ENCODE measurements at places on chromosomes 2 and 18. TPM values are rescaled to one million over a fixed set of nuclear protein-coding genes. Genes with fewer than 3 reads are reported as not detected.
A peak's percentile ranks its signal among the peaks of the same experiment; 100 is the strongest.

- H3K4me1 ChIP-seq = no peaks in the 10 kb centered on the region
- H3K36me3 ChIP-seq = no peaks in the 10 kb centered on the region
- no peak for DNase-seq
- H3K27me3 ChIP-seq = no peaks in the 10 kb centered on the region
Observed at GRCh38 chr2:61210332-61210981, 48.5 kb downstream of the C2orf74 start.

- no peak overlapping the region for H3K27ac ChIP-seq
- no peak for DNase-seq
- H3K27me3 ChIP-seq = no peaks in the 10 kb centered on the region
- no peaks in the 10 kb centered on the region for H3K36me3 ChIP-seq
Observed at GRCh38 chr2:119449521-119449920, 17.9 kb downstream of the TMEM37 start.

DNA sequence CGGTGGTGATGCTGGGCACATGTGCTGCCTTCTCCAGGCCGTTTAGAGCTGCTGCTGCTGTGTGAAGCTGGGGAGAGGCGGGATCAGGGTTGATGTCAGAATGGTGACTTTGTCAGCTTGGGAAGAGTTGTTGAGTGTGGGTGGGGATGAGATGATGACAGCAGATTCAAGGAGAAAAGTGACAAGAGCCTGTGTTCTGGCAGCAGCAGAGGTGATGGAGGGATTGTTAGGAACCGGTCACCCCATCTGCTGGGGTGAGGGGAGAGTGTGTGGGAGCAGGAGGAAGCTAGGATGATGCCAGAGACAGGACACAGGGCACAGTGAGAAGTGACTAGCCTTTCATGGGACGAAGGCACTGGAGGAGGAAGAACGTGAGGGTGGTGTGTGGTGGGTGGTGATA is 345.5 kb downstream of the RNF144A start:
- H3K27ac ChIP-seq = no peak overlapping the region
- no peak for DNase-seq
- H3K4me1 ChIP-seq = no peaks in the 10 kb centered on the region
- H3K27me3 ChIP-seq = no peaks in the 10 kb centered on the region
- H3K36me3 ChIP-seq = no peaks in the 10 kb centered on the region
- no peak overlapping the region for H3K4me3 ChIP-seq

The REG3A gene
- not detected for total RNA-seq

DNA sequence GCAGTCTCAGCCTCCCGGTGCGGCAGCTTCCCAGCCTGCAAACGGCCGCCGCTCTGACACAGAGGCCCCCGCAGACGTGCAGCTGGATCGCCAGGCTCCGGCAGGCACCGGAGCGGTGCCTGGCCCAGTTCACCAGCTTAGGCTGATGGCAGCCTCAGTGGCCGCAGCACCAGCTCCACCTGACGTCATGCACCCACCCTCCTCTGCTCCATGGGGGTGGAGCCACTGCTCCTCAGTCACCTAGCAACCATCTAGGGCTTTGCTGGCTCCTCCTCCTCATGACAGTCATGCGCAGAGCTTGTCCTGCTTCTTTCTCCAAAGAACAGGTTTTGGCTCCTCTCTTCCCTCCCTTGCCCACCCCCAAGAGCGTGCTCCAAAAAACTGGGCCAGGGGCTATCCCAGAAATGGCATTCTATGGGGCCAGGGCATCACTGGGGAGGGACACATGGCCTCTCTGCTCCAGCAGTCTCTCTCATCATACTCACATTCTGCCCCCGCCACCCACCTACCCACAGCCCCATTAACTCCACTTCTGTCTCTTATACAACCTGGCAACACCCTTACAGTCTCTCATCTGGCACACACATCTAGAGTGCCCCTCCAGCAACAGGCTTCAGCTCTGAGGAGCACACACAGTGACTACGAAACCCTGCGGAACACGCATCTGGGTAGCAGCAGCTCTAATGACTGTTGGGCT is 5.5 kb downstream of the DCTN1 start:
- DNase-seq = peak; percentile 28
- peak overlapping the region; percentile 7 for H3K4me3 ChIP-seq
- H3K4me1 ChIP-seq = peaks cover 3% of the 10 kb centered on the region

DNA sequence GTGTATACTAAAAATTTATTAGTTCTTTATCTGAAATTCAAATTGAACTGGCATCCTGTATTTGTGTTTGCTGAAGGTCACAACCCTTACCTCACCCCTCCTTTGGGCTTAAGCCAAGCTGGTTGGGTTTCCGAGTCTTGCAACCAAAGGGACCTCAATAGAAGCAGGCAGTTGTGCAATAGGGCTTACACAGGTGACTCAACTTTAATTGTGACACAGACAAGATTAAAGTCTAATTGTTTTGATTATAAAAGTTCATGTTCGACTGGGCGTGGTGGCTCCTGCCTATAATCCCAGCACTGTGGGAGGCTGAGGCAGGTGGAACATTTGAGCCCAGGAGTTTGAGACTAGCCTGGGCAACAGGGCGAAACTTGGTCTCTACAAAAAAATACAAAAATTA is 71.5 kb downstream of the RAB31 start:
- H3K4me1 ChIP-seq = no peaks in the 10 kb centered on the region
- H3K4me3 ChIP-seq = no peak overlapping the region
- no peak for DNase-seq
- H3K27ac ChIP-seq = peak overlapping the region; percentile 35
- no peaks in the 10 kb centered on the region for H3K27me3 ChIP-seq

GRCh38 chr2:27250652-27251379 is 12.0 kb downstream of the SLC30A3 start:
- H3K36me3 ChIP-seq = no peaks in the 10 kb centered on the region
- H3K4me1 ChIP-seq = no peaks in the 10 kb centered on the region
- DNase-seq = no peak

DNA sequence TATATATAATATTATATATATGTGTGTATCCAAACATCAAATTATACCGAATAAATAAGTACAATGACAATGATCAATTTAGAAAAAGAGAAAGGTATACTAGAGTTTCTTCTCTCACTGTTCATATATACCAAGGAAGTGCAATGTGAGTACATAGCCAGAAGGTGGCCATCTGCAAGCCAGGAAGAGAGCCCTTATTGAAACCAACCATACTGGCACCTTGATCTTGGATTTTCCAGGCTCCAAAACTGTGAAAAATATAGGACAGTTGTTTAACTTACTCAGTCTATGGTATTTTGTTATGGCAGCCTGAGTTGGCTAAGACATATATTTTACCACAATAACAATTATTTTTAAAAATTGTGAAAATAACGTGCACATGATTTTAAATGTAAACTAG is 1490.2 kb upstream of the SLC39A10 start:
- H3K4me3 ChIP-seq = no peak overlapping the region
- H3K4me1 ChIP-seq = no peaks in the 10 kb centered on the region
- DNase-seq = no peak
- no peaks in the 10 kb centered on the region for H3K36me3 ChIP-seq

DNA sequence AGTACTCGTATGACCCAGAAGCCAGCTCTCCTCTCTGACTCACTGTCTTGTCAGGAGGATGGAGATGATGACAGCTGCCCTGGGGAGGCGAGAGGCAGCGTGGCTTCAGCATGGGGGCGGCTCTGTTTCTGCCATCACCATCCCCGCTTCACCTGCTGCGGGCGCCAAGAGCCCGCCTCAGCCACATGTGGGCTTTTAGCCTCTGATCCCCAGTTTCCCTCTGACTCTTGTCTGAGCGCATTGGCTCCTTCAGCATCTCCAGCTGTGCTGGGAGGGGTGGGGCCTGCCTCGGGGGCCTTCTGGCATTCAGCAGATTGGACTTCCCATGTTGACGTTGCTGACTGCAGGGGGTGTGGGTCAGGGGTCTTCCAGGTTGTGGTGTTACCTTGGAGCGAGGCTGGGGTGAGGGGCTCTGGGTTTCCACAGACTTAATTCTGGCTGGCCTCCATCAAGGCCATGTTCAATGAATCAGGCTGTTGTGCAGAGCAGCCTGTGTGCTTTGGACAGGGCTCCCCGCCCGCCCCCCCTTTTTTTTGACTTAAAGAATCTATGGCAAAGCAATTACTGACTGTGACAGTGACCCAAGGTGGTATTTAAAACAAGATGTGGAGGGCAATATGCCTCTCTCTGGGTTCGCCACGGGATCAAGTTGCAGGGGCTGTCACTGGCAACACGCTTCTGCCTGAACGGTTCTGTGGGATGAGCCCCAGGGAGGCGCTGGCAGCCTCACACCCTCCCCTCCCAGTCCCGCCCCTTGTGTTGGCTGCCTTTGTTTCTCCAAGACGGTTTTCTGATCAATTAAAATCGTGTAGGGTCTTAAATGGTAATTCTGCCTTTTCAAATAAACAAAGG is 228.3 kb downstream of the LDLRAD4 start:
- no peak for DNase-seq
- no peaks in the 10 kb centered on the region for H3K27me3 ChIP-seq
- no peaks in the 10 kb centered on the region for H3K4me1 ChIP-seq
- no peak overlapping the region for H3K27ac ChIP-seq

DNA sequence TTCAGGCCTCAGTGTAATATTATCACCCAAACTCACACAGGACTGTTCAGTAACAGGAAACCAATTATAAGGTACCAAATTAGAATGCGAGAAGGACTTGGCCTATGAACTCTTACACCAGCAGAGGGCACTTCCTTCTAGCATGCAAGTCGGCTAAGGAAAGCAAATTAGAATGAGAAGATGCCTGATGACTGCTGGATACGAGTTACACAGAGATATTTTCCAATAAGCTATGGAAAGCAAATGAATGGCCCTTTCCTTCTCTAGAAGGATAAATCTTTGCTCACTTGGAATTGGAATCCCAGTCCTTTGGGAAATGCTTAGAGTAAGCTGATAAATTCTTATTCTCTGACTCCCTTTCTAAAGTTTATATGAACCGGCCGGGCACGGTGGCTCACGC is 109.8 kb downstream of the AP1S3 start:
- H3K4me1 ChIP-seq = no peaks in the 10 kb centered on the region
- H3K36me3 ChIP-seq = no peaks in the 10 kb centered on the region
- no peak overlapping the region for H3K4me3 ChIP-seq
- H3K27me3 ChIP-seq = no peaks in the 10 kb centered on the region
- no peak for DNase-seq

DNA sequence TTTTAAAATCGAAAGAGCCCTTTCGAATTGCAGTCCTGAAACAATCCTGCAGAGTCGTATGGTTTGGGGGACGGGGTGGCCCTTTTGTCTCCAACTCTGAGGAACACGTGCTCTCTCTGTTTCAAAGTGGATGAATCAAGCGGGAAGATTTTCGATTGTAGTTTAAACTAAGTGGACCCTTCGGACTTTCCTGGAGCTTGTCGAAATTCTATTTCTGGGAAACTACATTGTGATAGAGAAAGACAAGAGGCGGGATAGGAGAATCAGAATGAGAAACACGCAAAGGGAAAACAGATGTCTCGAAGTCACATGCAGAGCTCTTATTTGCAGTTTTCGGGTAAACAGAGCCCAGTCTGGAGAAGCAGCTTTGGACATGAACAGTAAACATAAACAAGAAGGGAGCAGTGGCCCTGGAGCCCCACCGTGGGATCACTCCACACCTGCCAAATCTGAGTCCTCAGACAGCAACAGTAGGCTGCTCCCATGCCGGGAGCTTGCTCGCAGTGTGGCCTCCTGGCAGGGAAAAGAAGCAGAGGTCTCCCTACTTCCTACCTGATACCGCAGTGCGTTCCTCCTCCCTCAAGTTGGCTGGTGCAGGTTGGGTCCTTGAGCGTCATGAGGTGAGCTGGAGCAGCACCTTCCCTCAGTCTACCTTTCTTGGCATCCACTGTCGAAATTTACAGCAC is 202.4 kb downstream of the SLC4A3 start:
- no peak for DNase-seq
- H3K27ac ChIP-seq = no peak overlapping the region
- H3K27me3 ChIP-seq = no peaks in the 10 kb centered on the region
- no peak overlapping the region for H3K4me3 ChIP-seq
